ENCODE measurements at places on chromosomes 3 and 15. TPM values are rescaled to one million over a fixed set of nuclear protein-coding genes. Genes with fewer than 3 reads are reported as not detected.

TMCO5A gene
- total RNA-seq, result not detected

DPPA2 gene
- total RNA-seq, result not detected

ILDR1 gene
- not detected for total RNA-seq

CPN2 gene
- total RNA-seq, result not detected

CD200 gene
- not detected for total RNA-seq

PLIN1 gene
- 0.50 TPM for total RNA-seq

KLHL6 gene
- total RNA-seq, result not detected

TEX9 gene
- 5.5 TPM for total RNA-seq

GOLGA6L10 gene
- total RNA-seq, result under 0.01 TPM

RAF1 gene
- total RNA-seq, result 171 TPM

GPR27 gene
- not detected for total RNA-seq

BFSP2 gene
- total RNA-seq, result not detected

SPINK8 gene
- total RNA-seq, result not detected

ACTR8 gene
- total RNA-seq, result 60.4 TPM

FRMD4B gene
- under 0.01 TPM for total RNA-seq

EIF5A2 gene
- total RNA-seq, result 10.6 TPM

SI gene
- total RNA-seq, result not detected

UBP1 gene
- total RNA-seq, result 48.0 TPM

CDCP1 gene
- 9.1 TPM for total RNA-seq

TF gene
- total RNA-seq, result 0.17 TPM

C3orf85 gene
- total RNA-seq, result not detected

CCR2 gene
- total RNA-seq, result not detected

All from smooth muscle cell of trachea (primary cell).